ENCODE measurements at places on chromosomes 7 and 10.
A peak's percentile ranks its signal among the peaks of the same experiment; 100 is the strongest.

DNA sequence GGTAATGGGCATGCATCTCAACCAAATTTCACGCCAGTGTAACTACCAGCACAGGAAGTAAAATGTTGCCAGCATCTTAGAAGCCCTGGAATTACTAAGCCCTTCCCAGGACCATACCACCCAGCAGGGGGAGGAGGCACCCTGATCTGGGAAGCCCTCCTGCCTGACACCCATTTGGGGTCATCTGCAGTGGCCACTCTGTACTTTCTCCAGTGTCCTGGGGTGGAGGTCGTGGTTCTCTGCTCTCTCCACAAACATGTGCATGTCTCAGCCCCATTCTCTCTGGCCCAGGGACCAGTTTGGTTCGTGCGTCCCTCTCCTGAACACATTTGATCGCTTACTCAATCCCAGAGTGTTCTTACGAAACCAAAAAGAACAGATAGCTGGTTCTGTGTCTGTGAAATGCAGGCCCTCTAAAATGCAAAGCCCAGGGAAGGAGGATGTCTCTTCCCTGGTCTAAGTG lies 9.4 kb upstream of the LRRC27 start:
- peak; percentile 90 for DNase-seq
- no peak overlapping the region for H3K27ac ChIP-seq
- no peaks in the 10 kb centered on the region for H3K36me3 ChIP-seq
- no peaks in the 10 kb centered on the region for H3K4me1 ChIP-seq
- H3K27me3 ChIP-seq, result no peaks in the 10 kb centered on the region

GRCh38 chr10:115801457-115801856 lies 471.5 kb downstream of the GFRA1 start:
- H3K4me1 ChIP-seq, result peaks cover 8% of the 10 kb centered on the region
- no peak overlapping the region for H3K27ac ChIP-seq
- H3K27me3 ChIP-seq, result no peaks in the 10 kb centered on the region
- DNase-seq, result no peak
- no peak overlapping the region for H3K4me3 ChIP-seq

DNA sequence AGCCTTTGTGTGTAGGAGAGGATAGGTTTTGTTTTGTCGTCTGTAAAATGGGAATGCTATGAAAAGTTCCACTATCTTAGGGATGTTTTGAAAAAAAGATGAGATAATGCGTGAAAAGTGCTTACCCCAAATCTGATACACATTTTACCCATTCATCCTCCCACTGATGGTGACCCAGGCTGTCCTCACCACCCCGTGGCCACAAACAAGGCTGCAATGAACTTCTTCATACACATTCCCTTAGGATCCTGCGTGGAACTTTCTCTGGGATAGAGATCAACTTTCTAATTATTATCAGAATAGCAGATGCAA lies 399 bp upstream of the OGDHL start:
- no peak for DNase-seq
- peaks cover 9% of the 10 kb centered on the region for H3K27me3 ChIP-seq
- no peak overlapping the region for H3K27ac ChIP-seq
- peak overlapping the region; percentile 77 for H3K4me3 ChIP-seq

DNA sequence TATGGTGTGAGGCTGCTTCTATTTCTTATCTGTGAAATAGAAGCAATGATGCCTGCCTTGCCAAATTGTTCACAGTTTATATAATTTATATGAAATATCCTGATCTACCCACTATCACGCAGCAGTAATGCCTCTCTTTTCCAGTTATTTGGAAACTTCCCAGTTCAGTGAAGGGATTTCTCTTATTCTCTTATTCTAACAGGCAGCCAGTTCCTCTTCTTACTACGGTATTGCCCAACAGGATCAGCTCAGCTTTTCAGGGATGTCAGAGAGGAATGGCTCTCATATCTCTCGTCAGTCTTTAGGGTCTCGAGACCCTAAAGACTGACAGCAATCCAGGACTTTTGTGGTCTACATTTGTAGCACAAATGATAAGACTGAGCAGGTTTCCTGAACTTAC lies 215.6 kb downstream of the CREB5 start:
- H3K4me3 ChIP-seq, result no peak overlapping the region
- DNase-seq, result no peak
- H3K36me3 ChIP-seq, result no peaks in the 10 kb centered on the region

GRCh38 chr10:122713091-122713885 lies 13.6 kb upstream of the C10orf120 start:
- no peaks in the 10 kb centered on the region for H3K36me3 ChIP-seq
- no peaks in the 10 kb centered on the region for H3K4me1 ChIP-seq
- no peak overlapping the region for H3K4me3 ChIP-seq
- H3K27ac ChIP-seq, result no peak overlapping the region
- H3K27me3 ChIP-seq, result no peaks in the 10 kb centered on the region

DNA sequence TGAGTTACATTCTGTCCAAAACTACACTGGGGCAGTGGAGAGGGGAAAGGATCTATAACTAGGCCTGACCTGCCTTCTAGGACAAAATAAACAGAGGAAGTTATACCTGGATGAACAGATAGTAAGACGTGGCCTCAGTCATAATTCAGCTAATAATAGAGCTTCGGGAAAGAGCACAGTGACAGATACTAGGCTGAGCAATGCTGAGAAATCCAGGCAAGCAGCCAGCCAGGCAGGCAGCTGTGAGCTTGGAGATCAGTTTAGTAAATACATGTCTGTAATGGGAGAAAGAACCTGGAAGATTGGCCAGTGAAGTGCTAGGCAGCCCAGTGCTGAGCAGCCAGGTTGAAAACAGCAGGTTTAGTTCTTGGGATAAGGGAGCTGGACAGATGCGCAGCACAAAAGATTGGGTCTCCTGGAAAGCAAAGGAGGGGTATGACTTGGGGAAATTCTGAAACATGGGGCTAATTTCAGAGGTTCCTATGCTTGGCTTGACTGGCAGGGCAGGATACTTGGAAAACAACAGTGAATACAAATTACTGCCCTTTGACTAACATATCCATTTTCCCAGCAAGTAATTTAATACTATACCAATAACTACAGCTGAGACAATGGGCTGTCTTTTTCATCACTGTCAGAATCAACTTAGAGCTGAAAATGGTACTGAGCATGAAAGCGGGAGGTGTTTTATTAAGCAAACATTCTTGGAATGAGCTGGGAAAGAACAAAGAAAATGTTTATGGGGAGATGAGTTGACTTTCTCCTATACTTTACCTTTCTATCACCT lies 140.8 kb downstream of the DGKB start:
- H3K27ac ChIP-seq, result peak overlapping the region; percentile 81
- peaks cover 12% of the 10 kb centered on the region for H3K4me1 ChIP-seq
- peak; percentile 67 for DNase-seq
- H3K36me3 ChIP-seq, result no peaks in the 10 kb centered on the region
- no peaks in the 10 kb centered on the region for H3K27me3 ChIP-seq
- H3K4me3 ChIP-seq, result no peak overlapping the region

DNA sequence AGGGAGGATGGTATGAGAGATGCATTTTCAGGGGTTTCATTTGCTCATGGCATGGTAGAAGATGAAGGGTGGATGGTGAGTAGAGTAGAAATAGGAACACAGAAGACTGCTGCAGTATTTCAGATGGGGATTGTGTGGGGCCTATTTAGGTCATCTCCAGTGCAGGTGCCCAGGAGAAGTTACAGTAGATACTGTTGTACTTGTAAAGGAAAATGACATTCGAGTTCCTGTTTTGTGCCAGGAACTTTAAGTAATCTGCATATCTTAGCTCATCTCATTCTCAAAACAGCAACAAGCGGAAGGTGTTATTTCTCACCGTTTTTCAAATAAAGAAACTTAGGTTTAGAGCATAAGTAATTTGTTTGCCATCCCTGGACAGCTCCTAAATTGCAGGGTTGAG lies 156.2 kb downstream of the AUTS2 start:
- no peak for DNase-seq
- no peaks in the 10 kb centered on the region for H3K36me3 ChIP-seq
- H3K27me3 ChIP-seq, result no peaks in the 10 kb centered on the region
- no peak overlapping the region for H3K27ac ChIP-seq
- no peak overlapping the region for H3K4me3 ChIP-seq

- no peak overlapping the region for H3K27ac ChIP-seq
- H3K4me1 ChIP-seq, result peaks cover 12% of the 10 kb centered on the region
- H3K36me3 ChIP-seq, result no peaks in the 10 kb centered on the region
- H3K27me3 ChIP-seq, result no peaks in the 10 kb centered on the region
Observed at GRCh38 chr7:100567751-100568175, 5.9 kb downstream of the SAP25 start.

DNA sequence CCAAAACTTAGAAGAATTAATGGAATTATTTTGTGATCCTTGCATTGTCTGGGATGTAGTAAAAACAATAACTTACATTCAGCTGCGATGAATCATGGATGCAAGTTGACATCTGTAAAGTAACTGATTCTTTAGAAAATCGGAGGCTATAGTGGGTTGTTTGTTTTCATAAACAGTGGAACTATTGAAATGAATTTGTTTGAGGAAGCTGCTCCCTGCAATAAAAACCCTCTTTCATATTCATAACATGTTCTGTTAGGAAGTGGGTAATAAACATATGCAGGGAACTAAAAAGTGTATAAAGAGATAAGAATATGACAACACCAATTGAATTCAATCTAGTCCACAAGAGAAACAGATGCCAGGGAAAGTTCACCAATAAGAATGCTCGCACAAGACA lies 53.6 kb downstream of the AGMO start:
- DNase-seq, result peak; percentile 9
- H3K36me3 ChIP-seq, result no peaks in the 10 kb centered on the region
- H3K4me1 ChIP-seq, result no peaks in the 10 kb centered on the region

- no peaks in the 10 kb centered on the region for H3K36me3 ChIP-seq
- H3K4me1 ChIP-seq, result peaks cover 27% of the 10 kb centered on the region
- DNase-seq, result no peak
- peak overlapping the region; percentile 93 for H3K4me3 ChIP-seq
- H3K27me3 ChIP-seq, result no peaks in the 10 kb centered on the region
Observed at GRCh38 chr10:59907537-59907917, 1.2 kb upstream of the CCDC6 start.

GRCh38 chr7:74175340-74175739 lies 1.2 kb downstream of the EIF4H start:
- peak overlapping the region; percentile 55 for H3K4me3 ChIP-seq
- H3K4me1 ChIP-seq, result peaks cover 5% of the 10 kb centered on the region
- DNase-seq, result no peak

All from cardiac muscle cell (in vitro differentiated cells and primary cell).